Stimulated activated CD8-positive, alpha-beta memory T cell treated with anti-CD3 and anti-CD28 coated beads, Interleukin-15, amount 100 ng/mL, for 1 hour (primary cell): ENCODE measurements at places on chromosomes 12 and 14.

DNA sequence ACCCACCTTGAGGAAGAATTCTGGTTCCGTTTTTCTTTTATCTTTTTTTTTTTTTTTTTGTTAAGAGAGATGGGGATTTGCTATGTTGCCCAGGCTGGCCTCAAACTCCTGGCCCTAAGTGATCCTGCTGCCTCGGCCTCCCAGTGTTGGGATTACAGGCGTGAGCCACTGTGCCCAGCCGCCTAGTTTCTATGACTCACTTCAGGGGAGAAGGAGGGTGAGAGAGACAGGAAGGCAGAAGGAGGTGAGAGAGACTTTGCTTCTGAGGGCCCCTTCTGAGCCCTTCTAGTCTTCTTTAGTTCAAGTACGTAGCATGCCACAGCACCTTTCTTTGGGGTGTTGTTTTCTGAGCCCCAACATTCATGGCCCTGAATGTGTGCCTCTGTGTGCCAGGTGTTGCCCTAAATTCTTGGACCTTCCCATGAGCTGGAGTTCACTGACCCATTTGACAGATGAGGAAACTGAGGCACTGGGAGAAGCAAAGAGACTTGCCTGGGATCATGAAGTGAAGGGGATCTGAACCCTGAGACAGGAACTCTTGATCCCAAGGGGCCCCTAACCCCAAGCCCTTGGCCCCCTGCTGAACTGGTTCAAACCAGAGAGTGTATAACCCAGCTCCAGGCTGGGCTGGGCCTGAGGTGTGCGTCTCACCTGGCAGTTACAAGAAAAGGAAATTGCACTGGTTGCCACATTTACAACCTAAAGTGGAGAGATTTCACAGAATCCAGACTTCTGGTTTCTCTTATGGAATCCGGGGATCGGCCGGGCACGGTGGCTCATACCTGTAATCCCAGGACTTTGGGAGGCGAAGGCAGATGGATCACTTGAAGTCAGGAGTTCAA, 20.8 kb downstream of the SH2B3 start:
- DNase-seq: no peak

- no peak for DNase-seq
These were observed 462.3 kb upstream of the LRFN5 start for GRCh38 chr14:41144370-41144769.

GRCh38 chr12:107779077-107779831, 4.8 kb downstream of the ASCL4 start:
- DNase-seq: no peak

DNA sequence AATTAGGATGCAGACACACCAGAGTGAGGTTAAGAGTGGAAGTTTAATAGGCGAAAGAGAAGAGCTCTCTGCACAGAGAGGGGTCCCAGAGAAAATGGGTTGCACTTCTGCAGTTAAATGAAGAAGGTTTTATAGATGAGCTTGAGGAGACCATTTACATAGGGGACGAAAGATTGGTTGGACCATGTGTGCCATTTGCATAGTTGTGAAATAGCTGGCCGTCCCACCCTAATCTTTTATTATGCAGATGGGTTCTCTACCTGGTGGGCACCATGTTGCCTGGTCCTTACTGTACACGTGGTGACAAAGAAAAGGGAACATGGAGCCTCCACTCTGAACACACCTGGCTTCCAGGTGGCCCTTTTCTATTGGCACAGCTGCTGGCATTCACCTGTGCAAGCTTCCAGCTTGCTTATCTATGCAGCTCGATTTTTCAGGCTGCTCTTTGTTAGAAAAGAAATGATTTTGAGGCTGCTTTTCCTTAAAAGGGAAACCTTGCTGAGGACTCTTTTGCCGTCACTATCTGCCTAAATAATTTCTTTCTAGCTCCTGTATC, 67.1 kb upstream of the SRSF5 start:
- DNase-seq: no peak
